Gastroesophageal sphincter (tissue), 4 donors: ENCODE measurements at places on chromosomes 4 and X. TPM values are rescaled to one million over a fixed set of nuclear protein-coding genes. Genes with fewer than 3 reads are reported as not detected.

GRCh38 chrX:21657318-21658151, 595 bp downstream of the KLHL34 start:
- ATAC-seq = no peak

GRCh38 chr4:118770741-118771187, 65.2 kb downstream of the SEC24D start:
- ATAC-seq = no peak

- no peak for ATAC-seq
Measured at GRCh38 chr4:141220271-141220670, 424 bp upstream of the ZNF330 start.

GRCh38 chrX:38558686-38559085, 2.7 kb upstream of the TSPAN7 start:
- ATAC-seq = no peak

DNA sequence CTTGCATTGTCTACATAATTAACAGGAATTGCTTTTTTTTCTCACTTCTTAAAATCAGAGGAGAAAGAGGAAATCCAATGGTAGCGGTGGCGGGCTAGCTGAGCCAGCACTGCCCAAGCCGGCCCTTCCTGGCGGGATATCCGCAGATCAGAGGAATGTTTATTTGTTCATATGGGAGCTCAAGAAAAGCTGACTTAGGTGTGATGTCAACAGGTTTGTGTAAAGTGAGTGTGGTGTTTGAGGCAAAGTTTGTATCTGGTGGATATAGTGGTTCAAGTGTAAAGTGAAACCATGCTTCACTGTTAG, 466 bp upstream of the SLC39A8 start:
- peak; percentile 9 for ATAC-seq

ADD1 gene
- total RNA-seq = 261 TPM
